AG04449 (cell line): ENCODE measurements at places on chromosomes 11 and 22.

DNA sequence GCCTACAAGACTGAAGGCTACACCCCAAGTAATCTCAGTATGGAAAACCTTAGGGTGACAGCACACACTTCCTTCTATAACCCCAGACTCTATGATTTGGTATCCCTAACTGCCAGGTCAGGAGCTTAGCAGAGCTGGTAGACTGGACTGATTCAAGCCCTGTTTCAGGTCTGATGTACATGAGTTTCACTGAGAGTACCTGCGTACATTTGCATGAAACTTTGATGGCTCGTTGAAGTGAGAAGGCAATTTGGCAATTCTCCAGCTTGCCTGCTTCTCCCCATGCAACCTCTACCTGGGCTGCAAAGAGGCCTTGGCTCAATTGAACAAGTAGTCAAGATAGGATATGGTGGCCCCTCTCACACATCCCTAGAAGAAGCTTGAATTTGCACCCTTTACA is 10.2 kb downstream of the FIBIN start:
- no peak for DNase-seq

DNA sequence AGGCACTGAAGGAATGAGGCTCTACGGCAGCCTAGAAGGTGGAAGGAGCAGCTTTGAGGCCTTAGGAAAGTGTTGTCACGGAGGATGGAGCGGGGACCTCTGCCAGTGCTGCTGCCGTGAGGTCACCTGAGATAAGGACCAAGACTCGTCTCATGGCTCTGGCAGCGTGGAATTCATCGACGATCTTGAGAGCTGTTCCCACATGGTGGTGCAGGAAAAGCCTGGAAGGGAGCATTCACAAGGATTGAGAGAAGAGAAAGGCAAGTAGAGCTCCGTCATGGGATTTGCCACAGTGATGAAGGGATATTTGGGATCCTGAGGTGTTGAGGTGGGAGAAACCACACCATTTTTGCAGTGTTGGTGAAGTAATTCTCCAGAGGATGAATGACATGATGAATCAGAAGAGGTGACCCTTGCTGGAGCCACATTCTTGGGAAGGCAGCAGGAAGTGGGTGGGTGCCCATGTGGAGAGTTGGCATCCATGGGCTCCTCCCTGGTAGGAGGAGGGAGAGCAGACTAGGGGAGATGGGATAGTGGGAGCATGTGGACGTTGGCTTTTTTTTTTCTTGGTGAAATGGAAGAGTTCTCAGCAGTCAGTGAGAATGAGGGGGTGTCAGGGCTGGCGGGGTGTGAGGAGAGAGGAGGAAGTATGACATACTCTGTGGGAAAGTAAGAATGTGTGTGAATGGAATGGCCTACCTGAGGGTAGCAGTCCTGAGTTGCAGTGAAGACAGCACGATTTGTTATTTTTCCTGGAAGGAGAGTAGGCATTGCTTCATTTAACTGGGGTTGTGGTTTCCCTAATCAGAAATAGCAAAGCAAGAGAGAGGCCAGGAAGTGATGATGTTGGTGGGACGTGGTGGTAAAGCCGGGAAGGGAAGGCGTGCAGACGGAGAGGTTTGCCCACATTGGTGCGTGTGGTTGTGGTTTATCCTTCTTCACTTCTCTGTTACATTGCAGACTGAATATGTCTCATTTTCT is 11.1 kb downstream of the PPP6R3 start:
- DNase-seq, result peak; percentile 52

- DNase-seq, result peak; percentile 59
Observed at GRCh38 chr11:121237686-121238658, 54.6 kb upstream of the SC5D start.

DNA sequence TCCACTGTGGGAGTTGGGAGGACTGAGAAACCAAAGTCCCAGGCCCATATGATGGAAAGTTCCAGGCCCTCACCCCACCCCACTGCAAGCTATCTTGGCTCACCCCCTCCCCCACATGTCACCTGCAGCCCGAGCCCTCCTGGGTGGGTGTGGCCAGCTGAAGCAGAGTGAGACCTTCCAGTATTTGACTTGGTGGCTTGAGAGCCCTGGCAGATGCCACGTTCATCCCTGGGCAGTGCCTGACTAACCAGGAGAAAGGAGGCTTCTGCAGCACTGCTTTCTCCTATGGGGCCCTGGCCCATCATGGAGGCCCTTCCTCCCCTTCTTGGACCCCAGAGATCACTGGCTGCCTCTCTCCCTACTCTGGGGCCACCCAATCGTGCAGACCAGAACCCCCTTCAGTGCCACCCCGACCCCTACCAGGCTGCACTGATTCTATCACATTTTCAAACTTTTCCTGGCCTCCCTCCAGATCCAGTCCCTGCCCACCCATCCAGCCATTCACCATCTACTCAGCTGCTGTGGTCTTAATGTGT is 38.1 kb upstream of the WNT11 start:
- no peak for DNase-seq

DNA sequence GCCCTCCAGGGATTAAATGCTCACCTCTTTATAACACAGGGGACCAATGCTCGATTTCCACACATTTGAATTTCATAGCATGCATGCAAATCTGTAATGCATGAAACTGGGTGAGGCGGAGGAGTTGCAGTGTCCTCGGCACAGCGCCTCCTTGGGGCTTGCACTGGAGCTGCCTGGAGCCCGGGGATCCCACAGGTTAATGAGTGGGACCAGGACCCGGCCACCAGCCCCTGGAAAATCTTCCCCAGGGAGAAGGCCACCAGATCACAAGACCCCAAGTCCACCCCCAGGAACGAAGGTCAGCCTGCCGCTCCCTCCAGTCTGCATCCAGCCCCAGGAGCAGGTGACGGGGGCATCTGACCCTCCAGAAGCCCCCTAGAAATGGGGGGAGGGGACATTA is 119.1 kb downstream of the MN1 start:
- no peak for DNase-seq

GRCh38 chr11:35485656-35486322 is 39.6 kb downstream of the PAMR1 start:
- DNase-seq, result no peak

GRCh38 chr11:120633616-120634393 is 122.3 kb downstream of the GRIK4 start:
- no peak for DNase-seq

GRCh38 chr11:1553808-1554594 is 18.1 kb downstream of the DUSP8 start:
- DNase-seq, result no peak

GRCh38 chr11:64250415-64251015 is 815 bp upstream of the PLCB3 start:
- DNase-seq, result no peak

- DNase-seq, result no peak
Observed at GRCh38 chr11:133939558-133939957, 17.2 kb downstream of the IGSF9B start.

- no peak for DNase-seq
Observed at GRCh38 chr11:59769111-59769510, 13.9 kb downstream of the STX3 start.

DNA sequence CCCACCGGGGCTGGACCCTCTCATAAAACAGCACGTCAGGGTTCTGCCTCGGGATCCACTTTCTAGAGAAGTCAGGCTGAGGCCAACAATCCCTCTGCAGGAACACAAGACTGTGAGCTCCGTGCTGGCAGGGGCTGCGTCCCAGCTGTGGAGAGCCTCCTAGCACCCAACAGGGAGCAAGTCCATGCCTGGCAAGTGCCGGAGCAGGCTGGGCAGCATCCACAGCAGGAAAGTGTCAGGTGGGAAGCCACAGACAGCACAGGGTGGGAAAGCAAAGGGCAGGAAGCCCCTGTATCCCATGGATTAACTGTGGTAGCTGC is 682.3 kb downstream of the TBC1D22A start:
- no peak for DNase-seq

GRCh38 chr22:32018056-32018455 is 25.0 kb upstream of the SLC5A1 start:
- DNase-seq, result no peak

GRCh38 chr11:5129457-5129877 is 8.7 kb downstream of the OR52A5 start:
- DNase-seq, result no peak

GRCh38 chr11:6547177-6547576 is 50.1 kb downstream of the DNHD1 start:
- no peak for DNase-seq

DNA sequence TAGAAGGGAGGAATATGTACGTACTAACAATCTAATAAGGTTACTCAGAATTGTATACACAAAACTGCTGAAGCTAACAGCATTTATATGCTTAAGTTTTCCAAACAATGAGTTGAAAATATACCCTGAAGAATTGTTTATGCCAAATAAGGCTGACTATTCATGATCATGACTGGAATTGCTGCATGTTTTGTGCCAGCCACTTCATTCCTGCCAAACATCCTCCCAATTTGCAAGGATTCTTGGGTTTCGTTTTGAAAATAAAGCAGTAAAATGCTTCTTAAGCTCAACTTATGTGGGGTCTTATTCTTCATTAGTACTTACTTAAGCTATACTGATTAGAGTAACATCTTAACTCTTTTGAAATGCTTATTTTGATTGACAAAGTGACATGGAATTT is 149.0 kb downstream of the SPON1 start:
- DNase-seq, result no peak

DNA sequence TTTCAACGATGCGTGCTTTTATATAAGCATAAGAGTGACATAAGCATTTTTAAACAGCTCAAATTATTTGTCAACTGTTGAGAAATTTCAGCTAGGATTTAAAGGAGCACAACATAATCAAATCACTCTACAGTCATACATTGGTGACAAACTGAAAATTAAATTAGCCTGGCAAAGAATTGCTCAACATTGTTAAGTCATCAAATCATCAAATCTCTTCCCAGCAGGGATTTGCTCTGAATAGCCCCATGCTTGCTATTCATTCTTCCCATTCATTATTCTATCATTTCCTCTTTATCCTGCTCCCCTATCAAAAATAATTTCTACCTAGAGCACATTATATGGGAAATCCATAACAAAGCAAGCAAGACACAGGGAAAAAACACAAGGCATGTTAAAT is 198.7 kb upstream of the LUZP2 start:
- DNase-seq, result no peak

GRCh38 chr11:126480015-126480409 is 124.5 kb downstream of the ST3GAL4 start:
- DNase-seq, result no peak

DNA sequence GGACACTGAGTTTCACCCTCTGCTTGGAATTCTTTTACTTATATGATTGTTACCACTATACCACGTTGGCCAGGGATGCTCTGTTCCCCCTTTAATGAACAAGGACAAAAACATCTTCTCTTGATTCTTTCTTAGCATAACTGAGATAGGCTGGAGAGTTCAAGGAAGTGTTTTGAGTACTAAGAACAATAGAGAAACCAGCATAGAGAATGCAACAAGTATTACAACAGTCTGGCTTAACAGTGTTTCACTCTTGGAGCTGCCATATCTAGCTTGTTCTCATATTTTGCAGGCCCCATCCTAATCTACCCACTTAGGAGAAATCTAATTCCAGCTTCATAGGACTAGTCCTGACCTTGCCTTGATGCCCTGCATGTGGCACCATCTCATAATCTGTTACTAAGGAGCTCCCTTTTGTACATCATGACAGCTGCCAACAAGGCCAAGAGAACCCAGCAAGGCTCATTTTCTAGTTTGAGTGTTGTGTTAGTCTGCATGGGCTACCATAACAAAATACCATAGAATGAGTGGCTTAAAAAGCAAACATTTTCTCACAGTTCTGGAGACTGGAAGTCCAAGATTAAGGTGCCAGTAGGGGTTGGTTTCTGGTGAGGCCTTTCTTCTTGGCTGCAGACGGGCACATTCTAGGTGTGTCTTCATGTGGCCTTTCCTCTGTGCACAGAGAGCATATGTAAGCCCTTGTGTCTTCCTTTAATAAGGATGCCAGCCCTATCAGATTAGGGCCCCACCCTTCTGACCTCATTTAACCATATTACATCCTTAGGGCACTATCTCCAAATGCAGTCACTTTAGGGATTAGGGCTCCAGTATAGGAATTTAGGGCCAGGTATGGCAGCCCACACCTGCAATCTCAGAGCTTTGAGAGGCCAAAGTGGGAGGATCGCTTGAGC is 37.8 kb downstream of the PACS1 start:
- DNase-seq, result no peak

DNA sequence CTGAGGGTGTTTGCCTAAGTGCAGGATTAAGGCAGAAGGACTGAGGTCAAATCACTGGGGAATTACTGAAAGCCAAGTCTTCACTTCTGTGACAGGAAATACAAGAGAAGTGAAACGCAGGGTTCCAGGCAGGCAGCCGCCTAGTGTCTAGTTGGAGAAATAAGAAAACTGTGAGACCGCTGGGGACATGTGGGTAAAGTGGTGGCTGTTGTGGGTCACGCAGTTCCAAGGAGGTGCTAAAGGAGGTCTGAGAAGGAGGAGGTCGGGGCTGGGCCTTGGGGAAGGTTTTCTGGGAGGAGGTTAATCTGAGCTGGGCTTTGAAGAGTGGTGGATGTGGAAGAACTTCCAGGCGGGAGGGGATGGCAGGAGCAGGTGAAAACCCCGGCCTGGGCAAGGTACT is 11.2 kb downstream of the MCM5 start:
- DNase-seq, result no peak

GRCh38 chr11:910589-911030 is at the start of gene CHID1:
Gene CHID1 (minus strand): TSS chr11:910810. CDS start chr11:904816, 5,994 bp downstream.
- no peak for DNase-seq
